ENCODE measurements at places on chromosomes 11 and 22.

GRCh38 chr11:9982127-9982795 lies 311.8 kb downstream of the SBF2 start:
- DNase-seq: no peak

GRCh38 chr11:22432291-22433093 lies 94.3 kb downstream of the SLC17A6 start:
- DNase-seq: no peak

DNA sequence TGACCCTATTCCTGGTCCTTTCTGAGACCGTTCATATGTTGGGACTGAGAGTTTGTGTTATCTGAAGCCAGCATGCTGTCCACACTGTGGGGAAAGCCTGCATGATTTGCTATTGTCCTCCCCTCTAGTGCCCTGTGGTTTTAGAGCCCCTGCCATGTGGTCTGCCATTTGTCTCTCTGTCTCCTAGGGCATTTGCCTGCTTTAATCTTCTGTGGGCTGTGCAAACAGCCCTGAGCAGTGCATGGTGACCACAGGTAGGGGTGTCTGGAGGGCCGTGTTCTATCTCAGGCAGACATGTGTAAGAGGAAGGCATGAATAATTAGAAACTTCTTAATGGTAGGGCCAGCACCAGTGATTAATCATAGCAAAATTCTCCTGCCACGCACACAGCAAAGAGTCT lies 23.0 kb downstream of the AMPD3 start:
- DNase-seq: peak; percentile 65

GRCh38 chr22:38811241-38811640 lies 17.3 kb upstream of the DNAL4 start:
- no peak for DNase-seq

DNA sequence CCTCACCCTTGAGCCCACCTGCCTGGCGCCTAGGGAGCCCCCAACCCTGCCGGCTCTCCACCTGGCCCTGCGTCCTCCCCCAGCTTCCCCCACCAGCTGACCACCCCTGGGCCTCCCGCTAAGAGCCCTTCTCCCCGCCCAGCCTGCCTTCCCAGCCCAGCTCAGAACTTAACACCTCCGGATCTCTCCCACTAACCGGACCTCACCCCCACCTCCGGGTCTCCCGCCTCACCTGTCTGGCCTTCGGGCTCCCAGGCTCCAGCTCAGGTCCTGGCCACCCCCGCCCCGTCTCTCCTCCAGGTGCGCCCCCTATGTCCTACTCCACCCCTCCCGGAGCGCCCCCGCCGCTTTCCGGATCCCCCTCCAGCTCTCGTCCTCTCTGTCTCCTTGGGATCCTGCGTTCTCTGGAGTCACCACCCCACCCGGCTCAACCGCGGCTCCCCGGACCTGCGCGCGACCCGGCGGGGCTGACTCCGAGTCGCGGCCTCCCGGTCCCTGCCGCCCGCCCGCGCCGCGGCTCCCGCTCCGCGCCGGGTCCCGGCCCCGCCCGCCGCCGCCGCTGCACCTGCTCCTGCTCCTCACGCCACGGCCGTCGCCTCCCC lies at the start of gene KCNJ11:
KCNJ11 (minus strand) TSS at position 51 of the 602 bp plus-strand sequence. CDS start 568 bp downstream, outside the sequence.
- no peak for DNase-seq

DNA sequence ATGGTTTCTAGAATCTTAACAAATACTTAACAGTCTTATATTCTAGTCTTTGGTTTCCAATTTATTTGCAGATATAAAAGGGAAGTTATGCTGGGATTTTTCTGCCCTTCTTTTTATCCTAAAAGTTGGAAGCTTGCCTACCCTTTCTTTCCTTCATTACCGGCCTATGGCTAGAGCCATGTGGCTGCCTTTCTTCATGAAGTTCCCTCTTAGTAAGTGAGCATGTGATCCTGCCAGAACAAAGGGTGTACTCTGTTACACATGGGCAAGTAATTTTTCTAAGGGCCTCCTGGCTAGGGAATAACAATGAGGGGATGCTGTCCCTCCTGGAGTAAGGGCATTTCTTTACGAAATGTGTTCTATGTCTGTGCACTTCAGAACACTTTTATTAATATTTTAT lies 252.1 kb upstream of the PITPNB start:
- DNase-seq: no peak

GRCh38 chr11:123585706-123586105 lies 68.7 kb downstream of the SCN3B start:
- DNase-seq: no peak

DNA sequence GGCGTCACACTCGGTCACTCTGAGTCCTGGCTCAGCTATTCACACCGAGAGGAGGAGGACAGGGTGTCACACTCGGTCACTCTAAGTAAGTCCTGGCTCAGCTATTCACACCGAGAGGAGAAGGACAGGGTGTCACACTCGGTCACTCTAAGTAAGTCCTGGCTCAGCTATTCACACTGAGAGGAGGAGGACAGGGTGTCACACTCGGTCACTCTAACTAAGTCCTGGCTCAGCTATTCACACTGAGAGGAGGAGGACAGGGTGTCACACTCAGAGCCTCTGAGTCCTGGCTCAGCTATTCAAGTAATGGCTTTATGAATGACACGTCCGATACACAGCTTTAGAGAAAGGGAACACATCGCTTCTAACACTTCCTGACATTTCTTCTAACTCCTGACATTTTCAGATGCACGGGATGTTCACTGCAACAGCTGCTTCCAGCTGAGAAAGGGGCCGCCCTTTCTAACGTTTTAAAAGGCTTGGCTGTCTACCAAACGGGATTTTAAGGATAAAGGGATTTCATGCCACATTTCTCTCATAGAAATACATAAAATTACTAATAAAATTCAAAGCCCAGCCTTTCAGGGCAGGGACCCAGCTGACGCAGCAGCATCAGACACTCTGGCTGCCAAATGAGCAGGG lies 28.1 kb downstream of the DRD4 start:
- DNase-seq: no peak

DNA sequence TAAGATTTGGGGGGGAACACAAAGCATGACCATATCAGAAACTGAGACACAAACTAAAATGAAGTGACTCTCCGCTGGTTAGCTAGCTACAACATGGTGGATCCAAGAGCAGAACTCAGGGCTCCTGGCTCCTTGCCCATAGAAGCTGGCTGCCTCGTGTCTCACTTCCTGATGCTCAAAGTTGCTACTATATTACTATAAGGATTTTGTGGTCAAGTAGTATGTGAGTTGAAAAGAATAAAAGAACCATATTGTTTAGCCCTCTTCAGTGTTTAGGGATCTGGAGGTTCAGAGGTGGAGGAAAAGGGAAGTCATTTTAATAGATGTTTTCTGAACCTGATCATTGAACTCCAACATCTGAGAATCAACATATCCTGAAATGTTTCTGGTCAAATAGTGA lies 16.9 kb upstream of the SIK2 start:
- DNase-seq: peak; percentile 15

DNA sequence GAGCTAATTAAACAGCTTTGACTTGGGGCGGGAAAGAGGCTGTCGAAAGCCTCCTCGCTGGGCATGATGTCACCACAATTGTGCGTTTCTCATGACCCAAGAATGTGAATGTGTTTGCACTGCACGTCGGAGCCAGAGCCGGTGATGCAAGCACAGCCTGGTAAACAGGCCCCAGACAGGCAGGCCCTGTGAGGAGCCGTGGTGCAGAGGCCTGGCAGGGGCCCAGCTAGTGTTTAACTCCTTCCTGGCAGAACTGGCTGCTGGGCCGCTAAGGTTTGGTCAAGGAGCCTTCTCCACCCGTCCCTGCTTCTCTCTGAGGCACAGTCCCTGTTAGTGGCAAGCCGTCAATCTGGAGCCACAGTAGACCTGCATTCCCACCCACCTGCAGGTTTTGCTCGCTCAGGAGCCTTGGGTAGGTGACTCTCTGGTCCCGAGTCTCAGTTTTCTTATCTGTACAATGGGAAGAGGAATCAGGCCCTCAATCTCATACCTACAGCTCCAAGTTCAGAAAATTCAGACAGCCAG lies 25.4 kb upstream of the SMTN start:
- DNase-seq: no peak

- DNase-seq: no peak
Observed at GRCh38 chr11:50178737-50179136, 146.1 kb downstream of the OR4C45 start.

- DNase-seq: no peak
Observed at GRCh38 chr11:104340590-104340989, 176.6 kb upstream of the PDGFD start.

GRCh38 chr11:43988040-43988817 lies 45.8 kb downstream of the C11orf96 start:
- no peak for DNase-seq

GRCh38 chr11:116651098-116651736 lies 121.6 kb downstream of the BUD13 start:
- peak; percentile 72 for DNase-seq

GRCh38 chr22:39308614-39309363 lies 10.6 kb downstream of the RPL3 start:
- DNase-seq: peak; percentile 15
